ENCODE measurements at places on chromosomes 16 and 17. TPM values are rescaled to one million over a fixed set of nuclear protein-coding genes. Genes with fewer than 3 reads are reported as not detected.

GRAPL gene
- total RNA-seq: 0.20 TPM

LRRC37A gene
- 1.6 TPM for total RNA-seq

PRAC1 gene
- total RNA-seq: not detected

KIF19 gene
- not detected for total RNA-seq

ZACN gene
- total RNA-seq: 0.26 TPM

PIGS gene
- total RNA-seq: 163 TPM

CFAP97D1 gene
- not detected for total RNA-seq

TMEM238L gene
- not detected for total RNA-seq

STUB1 gene
- total RNA-seq: 73.9 TPM

ANKRD40CL gene
- total RNA-seq: not detected

HSD17B2 gene
- total RNA-seq: not detected

GPR139 gene
- total RNA-seq: not detected
